Stimulated activated CD4-positive, alpha-beta T cell treated with anti-CD3 and anti-CD28 coated beads, Interleukin-2, amount 100 ng/mL, for 24 hours (primary cell): ENCODE measurements at places on chromosomes 11 and 22.

- DNase-seq: no peak
These were observed 36.4 kb downstream of the RTL6 start for GRCh38 chr22:44461614-44462013.

GRCh38 chr22:19663821-19664355, 50.4 kb upstream of the SEPTIN5 start:
- DNase-seq: no peak

DNA sequence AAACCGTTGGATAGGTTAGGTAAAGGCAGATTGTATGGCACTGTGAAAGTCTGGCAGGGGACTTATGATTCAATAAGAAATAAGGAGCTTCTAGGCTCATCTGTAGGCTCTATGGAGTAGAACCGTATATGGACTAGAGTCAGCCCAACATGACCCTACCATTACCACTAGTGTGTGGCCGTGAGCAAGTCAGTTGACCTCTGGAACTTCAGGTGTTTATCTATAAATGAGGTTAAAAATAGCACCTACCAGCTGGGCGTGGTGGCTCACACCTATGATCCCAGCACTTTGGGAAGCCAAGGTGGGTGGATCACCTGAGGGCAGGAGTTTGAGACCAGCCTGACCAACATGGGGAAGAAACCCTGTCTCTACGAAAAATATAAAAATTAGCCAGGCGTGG, 4.4 kb downstream of the HINFP start:
- no peak for DNase-seq

DNA sequence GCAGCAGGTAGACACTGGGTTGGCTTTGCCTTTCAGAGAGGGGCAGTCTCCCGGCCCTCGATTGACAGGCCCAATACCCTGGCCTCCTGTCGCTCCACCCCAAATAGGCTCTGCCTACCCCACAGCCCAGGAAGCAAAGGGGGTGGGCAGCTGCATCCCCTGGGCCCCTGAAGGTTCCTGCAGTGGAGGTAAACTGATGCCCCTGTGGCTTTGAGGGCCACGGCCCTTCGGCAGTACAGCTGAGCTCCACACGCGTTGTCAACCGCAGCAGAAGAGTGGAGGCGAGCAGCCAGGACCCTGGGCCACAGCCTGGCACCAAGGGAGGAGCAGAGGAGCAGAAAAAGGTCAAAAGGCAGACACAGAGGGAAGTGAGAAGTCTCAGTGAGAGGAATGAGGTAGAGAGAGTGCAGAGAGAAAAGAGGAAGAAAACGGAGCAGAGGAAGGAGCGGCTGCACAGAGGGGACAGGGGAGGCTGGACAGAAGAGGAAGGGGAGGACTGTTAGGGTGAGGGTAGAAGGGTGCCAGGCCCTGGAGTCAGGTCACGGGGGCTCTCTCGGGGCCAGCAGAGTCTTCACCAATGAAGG, 64.0 kb downstream of the SLC22A12 start:
- DNase-seq: no peak

GRCh38 chr22:29060931-29061330, 700 bp downstream of the C22orf31 start:
- DNase-seq: no peak

DNA sequence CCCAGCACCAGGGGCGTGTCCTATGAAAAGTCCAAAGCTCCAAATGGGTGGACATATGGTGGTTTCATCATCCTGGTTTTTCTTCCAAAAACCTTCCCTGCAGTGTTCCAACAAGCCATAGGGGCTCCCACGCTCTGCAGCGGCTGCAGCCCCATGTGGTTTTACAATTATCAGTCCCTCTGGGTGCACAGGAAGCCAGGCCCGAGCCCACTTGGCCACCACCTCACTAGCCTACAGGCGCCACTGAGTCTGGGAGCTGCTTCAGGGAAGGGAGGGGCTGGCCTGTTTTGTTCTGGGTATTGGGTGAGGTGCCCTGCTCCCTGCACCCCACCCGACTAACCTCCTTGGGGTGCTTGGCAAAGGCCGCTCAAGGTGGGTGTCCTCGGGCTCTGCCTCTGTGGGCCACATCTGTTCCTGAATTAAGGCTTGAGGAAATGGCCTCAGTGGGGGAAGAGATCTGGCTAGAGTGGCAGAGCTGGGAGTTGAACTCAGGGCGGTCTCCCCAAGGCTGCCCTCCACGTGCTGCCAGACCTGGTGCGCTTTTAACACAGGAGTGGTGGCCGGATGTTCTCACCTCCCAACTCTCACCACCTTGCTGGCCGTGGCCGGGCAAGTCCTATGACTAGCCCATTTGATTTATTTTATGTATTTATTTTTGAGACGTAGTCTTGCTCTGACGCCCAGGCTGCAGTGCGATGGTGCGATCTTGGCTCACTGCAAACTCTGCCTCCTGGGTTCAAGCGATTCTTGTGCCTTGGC, 5.3 kb upstream of the CDC42BPG start:
- DNase-seq: no peak

DNA sequence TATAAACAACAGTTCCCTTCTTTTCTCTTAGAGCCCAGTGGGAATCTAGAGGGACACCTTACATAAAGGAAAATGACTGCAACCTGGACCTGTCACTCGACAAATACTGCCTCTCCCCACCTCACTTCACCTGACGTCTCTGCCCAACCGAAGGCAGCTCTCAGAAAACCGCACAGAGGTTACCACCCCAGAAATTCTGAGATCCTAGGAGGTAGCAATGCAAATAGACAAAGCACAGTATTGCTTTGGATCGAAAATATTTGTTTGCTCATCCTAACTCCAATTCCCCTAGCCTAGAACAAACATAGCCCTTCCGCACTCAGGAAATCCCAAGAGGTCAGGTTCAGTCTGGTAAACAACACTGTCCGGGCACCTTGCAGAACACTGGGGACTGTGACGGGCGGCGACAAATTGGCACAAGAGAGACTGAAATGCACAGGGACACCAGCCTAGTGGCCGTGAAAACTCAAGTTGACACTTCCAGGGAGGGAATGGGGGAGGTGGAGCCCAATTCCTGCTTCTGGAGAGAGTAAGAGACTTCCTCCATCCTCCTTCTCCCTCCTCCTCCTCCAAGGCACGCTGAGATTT, 420 bp upstream of the TRIM44 start:
- DNase-seq: peak; percentile 6

- no peak for DNase-seq
These were observed 162.4 kb upstream of the SYN3 start for GRCh38 chr22:33220476-33221080.

DNA sequence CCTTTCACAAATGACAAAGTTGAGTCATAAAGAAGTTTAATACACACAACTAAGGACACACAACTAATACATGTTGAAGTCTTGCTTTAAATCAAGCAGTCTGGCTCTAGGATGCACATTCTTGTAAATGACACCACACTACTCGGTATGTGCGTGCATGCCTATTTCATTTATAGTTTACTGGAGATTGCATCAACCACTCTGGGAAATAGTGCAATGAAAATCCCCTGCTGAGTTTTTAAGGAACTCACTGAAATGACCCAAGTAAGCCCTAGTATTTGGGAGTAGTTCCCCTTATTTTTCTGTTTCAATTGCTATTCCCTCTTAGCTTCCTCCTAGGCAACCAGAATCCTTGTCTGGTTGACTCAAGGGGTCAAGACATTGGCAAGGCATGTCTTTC, 160.2 kb upstream of the LARGE1 start:
- no peak for DNase-seq

DNA sequence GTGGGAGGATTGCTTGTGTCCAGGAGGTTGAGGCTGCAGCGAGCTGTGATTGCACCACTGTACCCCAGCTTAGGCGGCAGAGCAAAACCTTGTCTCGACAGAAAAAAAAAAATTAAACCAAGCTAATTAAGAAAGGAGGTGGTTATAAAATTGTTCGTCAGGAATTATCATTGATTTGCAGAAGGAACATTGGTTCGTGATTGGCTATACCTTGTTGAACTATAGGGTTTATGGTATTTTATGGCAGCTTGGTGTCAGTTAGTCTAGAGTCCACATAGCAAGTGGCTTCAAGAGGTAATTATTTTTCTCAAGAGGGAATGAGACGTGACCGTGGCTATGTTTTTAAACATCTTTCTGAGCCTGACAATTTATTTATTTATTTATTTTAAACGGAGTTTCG, 11.5 kb upstream of the TMEM216 start:
- DNase-seq: no peak

GRCh38 chr11:3120071-3120792, 44.9 kb downstream of the OSBPL5 start:
- no peak for DNase-seq

DNA sequence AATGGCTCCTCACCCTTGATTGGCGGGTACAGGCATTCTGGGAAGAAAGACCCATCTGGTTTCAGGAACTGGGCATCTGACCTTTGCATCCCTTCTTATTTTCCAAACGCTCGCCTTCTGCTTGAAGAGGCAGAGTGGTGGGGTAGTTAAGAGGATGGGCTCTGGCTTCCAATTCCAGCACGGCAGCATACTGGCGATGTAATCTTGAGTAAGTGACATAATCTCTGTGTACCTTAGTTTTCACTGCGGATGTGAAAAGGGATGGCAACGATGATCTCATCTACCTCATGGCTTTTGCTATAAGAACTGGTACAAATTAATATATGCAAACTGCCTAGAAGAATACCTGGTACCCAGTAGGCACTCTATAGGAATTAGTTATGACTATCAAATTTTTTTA, 10.0 kb upstream of the TIMP3 start:
- no peak for DNase-seq

GRCh38 chr11:42265072-42265471, 805.6 kb upstream of the LRRC4C start:
- no peak for DNase-seq

DNA sequence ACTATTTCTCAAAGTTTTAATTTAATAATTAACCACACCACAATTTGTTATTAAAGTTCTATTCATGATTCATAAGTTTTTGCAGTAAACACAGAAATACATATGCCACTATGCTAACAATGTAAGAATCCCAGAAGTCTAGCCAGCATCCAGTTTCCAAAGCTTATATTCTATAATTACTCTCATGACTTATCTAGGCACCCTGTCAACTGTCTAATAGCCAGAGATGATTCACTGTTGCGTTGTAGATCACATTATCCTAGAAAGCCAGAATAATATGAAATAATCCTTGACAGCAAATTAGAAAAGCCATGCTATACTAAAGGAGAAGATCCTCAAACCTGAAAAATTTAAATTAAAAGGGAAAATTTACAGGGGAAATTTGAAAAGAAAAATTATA, 141.0 kb downstream of the SOX6 start:
- no peak for DNase-seq

- no peak for DNase-seq
These were observed 47.7 kb upstream of the CSNK2A3 start for GRCh38 chr11:11400635-11401232.

- DNase-seq: no peak
These were observed 147.2 kb upstream of the BDNF start for GRCh38 chr11:27847496-27847895.

DNA sequence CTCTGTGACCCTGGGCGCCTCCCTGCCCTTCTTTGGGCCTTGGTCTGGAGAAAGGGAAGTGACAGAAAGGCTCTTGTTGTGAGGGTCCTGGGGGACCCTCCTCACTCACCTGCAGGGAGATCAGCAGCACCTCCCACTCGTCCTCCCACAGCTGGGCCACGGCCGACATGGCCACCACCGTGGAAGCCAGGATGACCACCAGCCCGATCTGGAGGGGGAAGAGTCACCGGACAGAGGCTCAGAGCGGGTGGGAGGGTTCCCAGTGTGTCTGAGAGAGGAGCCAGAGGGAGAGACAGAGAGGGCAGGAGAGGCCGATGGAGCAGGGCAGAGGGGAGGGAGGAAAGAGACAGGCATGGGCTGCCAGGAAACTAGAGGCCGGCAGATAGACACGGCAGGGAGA, 16.8 kb upstream of the KLHL35 start:
- no peak for DNase-seq

DNA sequence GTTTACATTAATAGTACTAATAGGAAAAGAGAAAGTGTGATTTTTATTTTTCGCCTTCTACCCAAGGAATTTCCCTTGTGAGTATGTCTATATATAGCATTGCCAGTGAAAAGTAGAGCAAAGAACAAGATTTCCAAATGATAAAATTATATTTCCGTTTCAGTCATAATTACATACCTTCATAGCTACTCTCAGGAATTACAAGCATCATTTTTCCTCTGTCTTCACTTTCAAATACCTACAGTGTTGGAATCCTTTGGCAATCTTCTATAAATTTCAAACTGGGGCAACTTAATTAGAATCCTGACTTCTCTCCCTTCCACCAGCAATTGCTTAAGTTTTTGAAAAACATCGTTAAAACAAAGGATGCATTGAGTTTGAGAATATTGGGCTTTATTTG, 35.5 kb upstream of the SPON1 start:
- no peak for DNase-seq

GRCh38 chr11:82792319-82792718, 58.7 kb upstream of the FAM181B start:
- DNase-seq: no peak

GRCh38 chr11:19380375-19380774, 139.6 kb upstream of the E2F8 start:
- no peak for DNase-seq

GRCh38 chr11:84310268-84310667, 1024.1 kb upstream of the CCDC90B start:
- DNase-seq: no peak

GRCh38 chr11:73376803-73377629, 817 bp downstream of the RELT start:
- DNase-seq: peak; percentile 67

GRCh38 chr22:24106385-24107381, 74.6 kb upstream of the SUSD2 start:
- DNase-seq: peak; percentile 28

GRCh38 chr22:37753746-37754145, 54.0 kb upstream of the GCAT start:
- no peak for DNase-seq

DNA sequence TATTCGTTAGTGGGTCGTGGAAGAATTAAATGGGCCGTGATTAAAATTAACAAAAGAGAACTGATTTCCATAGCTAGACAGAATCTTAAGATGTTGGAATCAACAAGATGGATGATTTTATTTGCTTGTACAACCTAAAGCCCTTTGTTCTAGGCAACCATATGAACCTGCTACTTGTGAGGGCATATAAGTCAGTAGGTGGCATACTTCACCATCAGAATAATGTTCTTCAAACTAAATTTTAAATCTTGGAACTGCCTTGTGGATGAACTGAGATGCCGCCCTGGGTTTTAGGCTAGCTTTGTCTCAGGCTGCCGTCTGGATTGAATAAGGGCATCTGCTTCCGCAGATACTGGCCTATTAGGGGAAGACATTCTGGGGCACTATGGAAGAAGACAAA, 40.9 kb downstream of the CSRP3 start:
- no peak for DNase-seq

DNA sequence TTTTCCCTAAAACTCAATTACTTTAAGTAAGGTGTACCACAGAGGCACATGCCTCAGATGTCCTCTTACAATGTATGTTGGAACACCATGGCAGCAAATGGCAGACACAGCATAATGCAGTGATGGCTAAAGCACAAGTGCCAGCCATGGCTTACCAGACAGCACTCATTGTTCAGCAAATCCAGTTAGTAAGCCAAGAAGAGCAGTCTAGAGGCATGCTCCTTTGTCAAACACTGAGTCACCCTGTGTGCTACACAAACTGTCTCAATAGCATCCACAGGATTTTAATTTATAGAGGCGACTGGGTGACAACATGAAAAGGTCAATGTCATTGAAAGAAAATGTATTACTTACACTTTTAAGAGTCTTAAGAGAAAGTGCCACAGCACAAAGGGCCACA, 140.6 kb downstream of the KCNA4 start:
- no peak for DNase-seq
